ENCODE measurements at places on chromosomes 2 and 18.

DNA sequence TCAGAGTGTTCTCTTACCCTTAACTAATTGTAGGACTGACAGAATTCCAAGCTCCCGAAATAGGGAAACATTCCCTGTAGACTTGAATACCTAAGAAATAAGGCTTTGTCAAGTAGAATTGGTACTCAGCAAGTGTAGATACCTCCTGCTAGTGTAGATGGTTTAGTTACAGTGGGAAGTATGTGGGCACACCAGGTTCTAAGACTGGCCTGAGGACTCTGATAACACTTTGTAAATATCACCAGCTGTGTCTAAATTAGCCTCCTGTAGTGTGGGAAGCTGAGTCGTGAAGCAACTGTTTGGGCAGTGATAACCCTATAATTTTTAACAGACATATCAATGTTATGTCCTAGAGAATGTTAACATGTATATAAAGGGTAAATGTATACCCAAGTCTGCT is 304.5 kb downstream of the SLC8A1 start:
- DNase-seq: no peak

DNA sequence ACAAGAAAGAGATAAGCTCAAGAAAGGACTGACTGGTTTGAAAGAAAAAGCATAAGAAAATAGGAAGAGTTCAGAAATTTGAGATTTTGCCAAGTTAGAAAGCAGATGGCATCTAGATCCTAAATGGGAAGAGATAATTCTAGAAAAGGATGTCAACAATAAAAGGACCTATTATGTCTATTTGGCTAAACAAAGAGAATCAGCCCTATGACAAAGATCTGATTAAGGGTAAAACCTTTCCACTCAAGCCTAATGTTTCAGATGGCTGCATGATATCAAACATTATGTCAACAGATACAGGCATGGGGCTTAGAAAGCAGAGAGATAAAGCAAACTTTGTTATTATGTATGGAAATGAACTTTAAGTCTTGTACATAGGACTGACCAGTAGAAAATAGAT is 465.0 kb upstream of the TRIB2 start:
- DNase-seq: no peak

DNA sequence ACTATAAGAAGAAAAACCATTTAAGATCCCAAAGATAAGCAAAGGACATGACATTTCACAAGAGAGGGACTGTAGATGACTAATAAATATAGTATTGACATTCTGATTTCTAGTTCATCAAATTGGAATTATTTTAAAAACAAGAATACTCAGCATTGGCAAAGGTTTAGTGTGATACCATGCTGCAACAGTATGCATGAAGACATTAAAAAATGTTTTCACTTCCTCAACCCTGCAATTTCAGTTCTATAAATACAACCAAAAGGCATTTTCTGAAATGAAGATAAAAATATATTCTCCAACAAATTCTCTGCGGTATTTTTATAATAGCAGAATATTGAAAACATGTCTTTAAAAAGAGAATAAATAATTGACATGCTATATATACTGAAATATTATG is 2.1 kb downstream of the C2orf81 start:
- no peak for DNase-seq

DNA sequence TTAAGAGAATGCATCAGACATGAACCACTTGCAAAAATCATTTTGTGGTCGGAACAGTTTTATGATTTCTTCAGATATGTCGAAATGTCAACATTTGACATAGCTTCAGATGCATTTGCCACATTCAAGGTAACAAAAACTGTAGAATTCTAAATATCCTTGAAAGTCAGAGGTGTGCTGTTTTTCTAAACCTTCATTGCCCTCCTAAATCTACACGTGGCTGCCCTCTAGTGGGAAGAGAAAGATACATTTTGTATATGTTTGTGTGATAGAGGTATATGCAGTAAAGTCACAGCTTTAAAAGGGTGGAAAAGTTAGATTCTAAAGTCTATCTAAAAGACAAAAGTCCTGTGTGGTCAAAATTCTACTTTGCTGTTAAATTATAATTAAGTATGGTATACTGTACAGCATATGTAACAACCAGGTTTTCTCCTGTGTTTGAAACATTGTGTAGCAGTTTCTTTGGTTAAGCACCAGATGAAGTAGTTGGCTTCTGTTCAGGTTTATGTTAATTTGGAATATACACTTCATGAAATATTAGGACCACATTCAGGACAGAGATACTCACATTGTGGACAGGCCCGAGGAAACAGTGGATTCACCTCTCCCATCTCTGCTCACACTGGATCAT is 65.9 kb upstream of the ITM2C start:
- peak; percentile 46 for DNase-seq
